ENCODE measurements at places on chromosomes 1 and 21.

- no peak for DNase-seq
Measured at GRCh38 chr21:45039317-45040156, 34.8 kb upstream of the ADARB1 start.

DNA sequence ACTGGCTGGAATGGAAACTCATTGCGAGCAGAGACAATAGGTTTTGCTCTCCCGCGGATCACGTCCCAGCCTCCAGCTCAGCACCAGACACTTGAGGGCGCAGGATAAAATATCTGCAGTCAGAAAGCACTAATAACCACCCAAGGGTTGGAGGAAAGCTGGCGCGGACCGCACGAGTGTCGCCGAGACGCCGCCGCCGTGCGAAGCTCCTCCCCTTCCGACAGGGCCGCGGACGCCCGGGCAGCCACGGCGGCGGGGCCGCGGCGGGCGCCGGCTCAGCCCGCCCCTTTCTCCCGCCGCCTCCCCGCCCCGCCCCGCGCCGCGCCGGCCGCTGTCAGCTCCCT, at the start of gene CMPK1:
Gene CMPK1 (plus strand): TSS at position 213 of the 344 bp plus-strand sequence. CDS start 156 bp downstream, outside the sequence.
- DNase-seq: no peak

DNA sequence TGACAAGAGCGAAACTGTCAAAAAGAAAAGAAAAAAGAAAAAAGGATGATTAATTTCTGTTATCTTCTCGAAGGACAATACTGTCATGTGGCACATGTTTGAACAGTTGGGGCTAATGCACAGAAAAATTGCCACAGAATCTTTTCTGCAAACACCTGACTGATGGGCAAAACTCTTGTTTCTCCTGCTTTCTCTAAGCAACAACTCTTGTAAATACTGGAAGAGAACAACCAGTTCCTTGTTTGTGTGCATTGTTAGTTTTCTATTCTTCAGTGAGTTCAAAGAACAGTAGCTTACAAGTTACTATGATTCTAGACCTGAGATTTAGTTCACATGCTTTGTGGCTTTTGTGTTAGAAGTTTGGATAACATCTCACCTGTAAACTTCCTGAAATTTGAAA, 60.7 kb downstream of the CDC14A start:
- no peak for DNase-seq

DNA sequence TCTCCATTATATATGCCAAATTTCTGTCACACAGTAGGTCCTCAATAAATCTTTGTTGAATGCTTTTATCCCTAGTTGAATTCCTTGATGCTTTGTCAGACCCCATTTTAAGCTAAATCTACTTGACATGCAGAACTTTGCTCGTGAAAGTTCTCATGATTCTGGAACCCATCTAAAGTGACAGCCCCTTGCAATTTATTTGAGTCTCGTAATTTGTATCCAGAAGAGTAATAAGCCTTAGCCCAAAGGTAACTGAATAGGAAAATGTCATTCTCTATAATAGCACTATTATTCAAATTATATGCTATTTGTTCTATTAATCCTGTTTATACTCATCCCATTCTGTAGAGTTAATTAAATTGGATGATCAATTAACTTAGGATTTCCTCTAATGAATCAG, 466.6 kb upstream of the OLFM3 start:
- no peak for DNase-seq

- peak; percentile 62 for DNase-seq
Measured at GRCh38 chr1:31789259-31790065, 25.3 kb upstream of the ADGRB2 start.

DNA sequence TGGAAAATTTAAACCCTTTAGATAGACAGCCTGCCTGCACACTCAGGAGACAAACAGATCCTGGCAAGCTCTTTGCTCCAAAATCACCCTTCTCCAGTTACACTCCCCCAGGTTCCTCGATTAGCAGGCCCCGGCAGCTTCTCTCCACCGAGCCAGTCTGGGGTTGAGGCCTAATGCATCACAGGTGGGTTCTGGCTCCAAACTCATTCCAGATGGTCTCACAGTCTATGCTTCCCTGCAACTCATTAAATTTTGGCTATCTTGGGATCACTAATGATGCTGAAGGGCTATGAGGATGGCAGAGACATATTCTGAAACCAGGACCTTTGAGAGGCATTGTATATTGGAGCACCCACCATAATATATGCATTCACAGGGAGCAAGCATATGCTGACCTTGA, 559.8 kb upstream of the USP24 start:
- DNase-seq: no peak

DNA sequence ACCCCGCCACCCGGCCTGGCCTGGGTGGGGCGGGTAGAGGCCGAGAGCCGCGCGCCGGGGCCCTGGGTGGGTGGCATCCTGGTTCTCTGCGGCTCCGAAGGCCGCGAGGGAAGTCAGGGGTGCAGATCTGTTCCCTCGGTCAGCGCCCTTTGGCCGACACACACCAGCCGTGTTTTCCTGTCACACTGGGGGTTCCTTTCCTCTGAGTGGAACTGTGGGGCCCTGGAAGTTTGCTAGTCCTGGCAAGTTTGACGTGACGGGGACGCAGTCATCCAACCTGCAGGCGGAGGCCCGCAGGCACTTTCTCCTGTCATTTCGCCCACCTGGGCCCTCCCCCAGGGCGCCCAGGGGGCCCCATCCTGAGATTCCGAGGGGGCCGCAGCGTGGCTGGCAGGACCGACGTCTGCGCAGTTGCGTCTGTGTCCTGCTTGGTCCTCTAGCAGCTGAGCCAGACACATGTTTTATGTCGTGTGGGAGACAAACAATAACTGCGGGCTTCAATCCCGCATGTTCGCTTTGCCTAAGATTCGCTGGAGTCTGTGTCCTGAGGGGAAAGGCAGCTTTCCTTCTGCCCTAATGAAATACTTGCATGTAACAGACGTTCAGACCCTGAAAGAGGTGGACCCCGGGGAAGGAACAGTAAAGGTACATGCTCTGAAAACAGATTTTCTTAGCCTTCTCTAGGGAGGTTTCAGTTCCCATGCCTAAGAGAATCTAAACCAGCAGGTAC, 1.5 kb downstream of the FAM163A start:
- no peak for DNase-seq

- DNase-seq: no peak
Measured at GRCh38 chr1:226185141-226186036, 1.2 kb downstream of the ACBD3 start.

DNA sequence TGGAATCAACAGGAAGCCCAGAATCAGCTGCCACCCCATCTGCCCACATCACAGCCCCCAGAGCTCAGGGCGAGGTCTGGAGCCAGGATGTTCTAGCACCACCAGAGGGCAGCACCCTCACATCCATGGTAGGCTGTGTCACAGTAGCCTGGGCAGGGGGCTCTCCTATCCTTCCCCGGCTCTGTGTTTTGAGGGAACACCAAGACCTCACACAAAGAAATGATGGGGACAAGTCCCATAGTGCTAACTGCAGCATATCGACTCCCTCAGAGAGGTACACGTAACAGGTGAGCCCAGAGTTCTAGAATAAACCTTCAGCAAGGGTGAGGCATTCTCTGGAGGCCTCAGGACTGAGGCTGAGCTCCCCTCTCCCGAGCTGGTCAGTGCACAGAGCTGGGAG, 2.3 kb upstream of the KCNC4 start:
- DNase-seq: no peak

GRCh38 chr1:239337799-239338430, 48.5 kb upstream of the CHRM3 start:
- DNase-seq: no peak

Data from brain pericyte (primary cell).